ENCODE measurements at places on chromosomes 5 and 9.

- DNase-seq: peak; percentile 49
Measured at GRCh38 chr5:59673438-59674058, 220.0 kb downstream of the PDE4D start.

- DNase-seq: no peak
Measured at GRCh38 chr9:76615177-76615603, 149.0 kb upstream of the PCA3 start.

- DNase-seq: no peak
Measured at GRCh38 chr9:69456201-69456600, 131.2 kb downstream of the ENTREP1 start.

- DNase-seq: no peak
Measured at GRCh38 chr9:100084128-100084453, 14.7 kb downstream of the ERP44 start.

- no peak for DNase-seq
Measured at GRCh38 chr5:51977014-51977413, 593.8 kb downstream of the ISL1 start.

- DNase-seq: no peak
Measured at GRCh38 chr5:40413743-40414142, 266.0 kb upstream of the PTGER4 start.

GRCh38 chr5:125560476-125561225 is 814.2 kb upstream of the ZNF608 start:
- DNase-seq: no peak

GRCh38 chr5:82275216-82275664 is 2.9 kb downstream of the RPS23 start:
- DNase-seq: no peak

- DNase-seq: no peak
Measured at GRCh38 chr5:80870442-80870841, 89.7 kb upstream of the RASGRF2 start.

GRCh38 chr9:110244616-110245015 is 11.7 kb downstream of the TXN start:
- DNase-seq: no peak

- DNase-seq: no peak
Measured at GRCh38 chr9:129886226-129887174, 51.2 kb downstream of the USP20 start.

DNA sequence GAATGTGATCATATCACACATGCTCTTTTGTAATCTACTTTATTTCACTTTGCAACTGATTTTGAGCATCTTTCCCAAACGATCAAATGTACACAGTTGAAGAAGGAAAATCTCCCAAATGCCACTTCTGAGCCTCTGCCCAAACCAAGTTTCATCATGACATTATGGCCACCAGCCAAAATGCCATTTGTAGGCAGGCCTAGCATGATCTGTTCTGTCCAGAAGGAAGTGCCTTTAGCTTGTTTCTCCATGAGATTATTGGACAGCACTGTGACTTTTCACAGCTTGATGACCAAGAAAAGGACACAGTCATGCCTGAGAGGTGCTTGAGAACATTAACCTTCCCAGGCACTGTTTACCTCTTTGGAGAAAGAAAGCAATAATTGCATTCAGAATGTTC is 73.2 kb upstream of the PIP5K1B start:
- DNase-seq: no peak

DNA sequence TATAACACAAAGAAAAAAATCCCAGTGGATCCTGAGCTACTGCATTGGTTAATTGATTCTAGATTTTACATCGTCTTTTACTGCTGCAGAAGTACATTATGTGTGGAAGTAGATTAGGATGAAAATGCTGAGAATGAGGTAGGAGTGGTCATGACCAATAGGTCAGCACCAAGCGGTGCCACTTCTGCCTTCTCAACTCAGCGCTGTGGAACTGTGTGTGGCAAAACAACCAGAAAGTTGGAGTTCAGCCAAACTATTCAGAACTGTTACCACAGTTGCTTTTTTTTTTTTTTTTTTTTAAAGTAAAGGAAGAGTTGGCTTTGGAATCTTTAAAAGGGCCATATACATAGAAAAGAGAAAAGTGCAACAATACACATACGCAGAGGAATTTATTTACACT is 24.2 kb downstream of the POU5F2 start:
- no peak for DNase-seq

GRCh38 chr9:108953983-108954574 is 19.9 kb downstream of the ABITRAM start:
- peak; percentile 54 for DNase-seq

DNA sequence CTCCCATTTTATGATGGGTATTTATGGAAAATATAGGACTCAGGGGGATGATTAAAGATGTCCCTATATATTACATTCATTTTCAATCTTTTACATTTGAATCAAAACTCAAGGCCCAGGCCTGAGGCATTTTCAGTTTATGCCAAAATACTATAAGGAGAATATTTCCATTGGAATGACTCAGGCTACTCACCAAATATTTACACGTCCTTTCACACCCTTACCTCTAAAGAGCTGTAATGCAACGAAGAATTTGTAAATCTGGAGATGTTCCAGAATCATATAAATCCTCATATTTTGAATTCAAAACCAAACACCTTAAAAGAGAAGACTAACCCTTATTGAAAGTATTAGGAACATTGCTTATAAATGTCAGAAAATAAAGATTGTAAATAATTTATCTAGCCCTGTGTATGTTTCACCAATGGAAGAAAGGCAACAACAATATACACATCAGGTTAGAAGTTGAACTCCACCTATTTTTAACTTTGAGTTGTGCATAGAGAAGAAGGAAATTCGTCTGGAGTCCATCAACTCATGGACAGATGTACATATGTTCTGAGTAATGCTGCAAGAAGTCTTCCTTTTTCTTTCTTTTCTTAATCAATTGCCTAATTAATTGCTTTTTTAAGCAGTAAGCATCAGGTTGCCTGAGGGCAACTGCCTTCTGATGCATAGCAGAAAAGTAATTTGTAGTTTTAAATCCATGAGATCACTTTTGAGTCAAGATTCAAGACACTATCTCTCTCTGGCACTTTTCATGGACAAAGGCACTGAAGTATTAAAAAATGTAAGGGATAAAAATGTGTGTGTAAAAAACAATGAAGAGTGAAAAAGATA is 579.3 kb upstream of the RGMB start:
- DNase-seq: no peak

DNA sequence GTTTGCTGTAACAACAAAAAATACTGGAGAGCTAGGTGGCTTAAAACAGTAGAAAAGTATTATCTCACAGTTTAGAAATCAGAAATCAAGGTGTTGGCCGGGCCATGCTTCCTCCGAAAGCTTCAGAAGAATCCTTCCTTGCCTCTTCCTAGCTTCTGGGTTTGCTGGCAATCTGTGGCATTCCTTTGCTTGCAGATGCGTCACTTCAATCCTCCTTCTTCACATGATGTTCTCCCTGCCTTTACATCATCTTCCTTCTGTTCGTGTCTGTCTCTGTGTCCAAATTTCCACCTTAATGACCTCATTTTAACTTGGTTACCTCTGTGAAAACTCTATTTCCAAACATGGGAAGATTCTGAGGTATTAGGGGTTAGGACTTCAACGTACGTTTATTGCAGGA is 90.4 kb upstream of the CHD1 start:
- DNase-seq: peak; percentile 40

- DNase-seq: peak; percentile 72
Measured at GRCh38 chr5:98796197-98796972, 22.9 kb downstream of the RGMB start.

GRCh38 chr5:73298772-73299630 is 126.0 kb downstream of the TMEM174 start:
- DNase-seq: peak; percentile 64

GRCh38 chr9:100674419-100675122 is 96.7 kb downstream of the CAVIN4 start:
- DNase-seq: no peak

- DNase-seq: peak; percentile 51
Measured at GRCh38 chr5:178312880-178313282, 80.3 kb upstream of the PHYKPL start.

- no peak for DNase-seq
Measured at GRCh38 chr9:81685763-81686613, 3.4 kb downstream of the TLE1 start.

DNA sequence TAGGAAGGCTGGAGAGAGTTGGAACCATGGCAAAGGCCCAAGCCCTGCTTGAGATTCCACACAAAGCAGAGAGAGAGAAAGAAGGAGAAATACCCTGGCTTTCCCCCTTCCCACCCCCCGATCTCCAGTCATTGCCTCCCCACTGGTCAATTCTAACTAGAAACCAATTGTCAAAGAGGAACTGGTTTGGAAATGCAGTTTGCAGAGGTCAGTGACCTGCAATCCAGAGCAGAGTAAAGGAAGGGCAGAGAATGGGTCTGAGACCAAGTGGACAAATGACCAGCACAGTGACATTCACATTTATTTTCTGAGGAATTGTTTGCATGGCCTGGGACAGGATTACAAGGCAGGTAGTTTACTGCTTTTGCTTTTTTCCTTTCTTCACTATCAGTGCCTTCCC is 37.5 kb upstream of the ZFYVE16 start:
- no peak for DNase-seq

GRCh38 chr9:133275105-133276000 is at the start of gene ABO:
ABO (minus strand) TSS chr9:133275201.
- DNase-seq: no peak

DNA sequence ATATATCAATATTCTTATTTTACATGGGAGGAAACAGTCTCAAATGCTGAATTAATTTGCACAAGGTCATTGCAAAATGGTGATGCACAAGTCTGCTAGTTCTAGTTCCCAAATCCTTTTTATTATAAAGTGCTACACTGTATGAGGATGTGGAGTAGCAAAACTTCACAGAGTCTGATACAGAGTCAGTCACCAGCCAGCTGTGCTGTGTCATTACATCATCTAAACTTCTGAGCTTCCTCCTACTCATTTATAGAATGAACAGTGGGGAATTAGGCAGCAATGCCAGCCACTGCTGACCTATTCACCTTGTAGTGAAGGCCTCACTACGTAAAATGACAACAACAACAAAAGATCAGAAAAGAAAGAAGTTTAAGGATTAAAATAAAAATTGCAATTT is 357.8 kb downstream of the TMEM167A start:
- no peak for DNase-seq

DNA sequence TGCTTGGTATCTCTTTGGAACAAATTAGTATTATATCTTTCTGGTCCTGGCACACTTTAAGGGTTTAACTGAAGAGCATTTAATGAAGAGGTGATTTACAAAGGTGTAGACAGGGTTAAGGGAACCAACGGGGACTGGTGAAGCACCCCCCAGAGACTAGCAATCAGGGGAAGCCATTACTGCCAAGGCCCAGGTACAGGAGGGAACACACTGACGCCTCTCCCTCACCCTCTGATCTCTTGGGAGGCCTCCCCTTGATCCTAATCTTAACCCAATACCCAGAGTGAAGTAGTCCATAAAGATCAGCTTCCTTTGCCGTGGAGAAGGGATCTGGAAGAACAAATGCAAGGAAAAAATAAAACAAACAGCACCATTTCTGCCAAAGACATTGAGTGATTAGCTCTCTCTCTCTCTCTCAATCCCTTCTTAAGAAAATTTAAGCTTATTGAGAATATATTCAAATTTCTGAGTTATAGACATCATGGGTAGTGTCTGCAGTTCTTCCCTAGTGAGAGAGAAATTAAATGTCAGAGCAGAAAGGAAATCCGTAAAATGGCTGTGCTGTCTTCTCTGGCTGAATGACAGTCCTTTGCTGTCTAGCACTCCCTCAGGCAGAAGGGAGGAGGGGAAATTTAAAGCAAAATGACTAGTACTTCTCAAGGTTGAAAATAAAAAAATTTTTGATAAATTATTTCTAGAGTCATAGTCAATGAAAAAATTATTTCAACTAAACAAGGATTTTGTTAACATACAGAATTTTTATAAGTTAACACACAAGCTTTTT is 20.0 kb downstream of the F2R start:
- no peak for DNase-seq

DNA sequence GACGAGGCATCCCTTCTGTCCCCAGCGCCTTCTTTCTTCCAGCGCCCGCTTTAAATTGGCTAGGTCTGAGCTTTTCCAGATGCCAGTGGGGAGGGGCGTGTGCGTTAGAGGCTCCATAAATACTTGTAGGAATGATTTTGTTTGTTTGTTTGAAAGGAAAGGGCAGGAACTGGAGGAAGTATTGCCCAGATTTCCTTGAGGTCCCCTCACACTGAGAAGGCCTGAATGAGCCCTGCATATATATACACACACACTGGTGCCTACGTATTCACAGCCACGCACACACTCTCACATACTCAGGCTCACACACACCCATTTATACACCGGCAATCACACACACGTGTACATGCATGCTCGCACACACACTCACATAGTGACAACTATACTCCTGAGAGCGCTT is 1.0 kb upstream of the SLIT3 start:
- no peak for DNase-seq

GRCh38 chr9:34374905-34375552 is 1.7 kb downstream of the MYORG start:
- no peak for DNase-seq

DNA sequence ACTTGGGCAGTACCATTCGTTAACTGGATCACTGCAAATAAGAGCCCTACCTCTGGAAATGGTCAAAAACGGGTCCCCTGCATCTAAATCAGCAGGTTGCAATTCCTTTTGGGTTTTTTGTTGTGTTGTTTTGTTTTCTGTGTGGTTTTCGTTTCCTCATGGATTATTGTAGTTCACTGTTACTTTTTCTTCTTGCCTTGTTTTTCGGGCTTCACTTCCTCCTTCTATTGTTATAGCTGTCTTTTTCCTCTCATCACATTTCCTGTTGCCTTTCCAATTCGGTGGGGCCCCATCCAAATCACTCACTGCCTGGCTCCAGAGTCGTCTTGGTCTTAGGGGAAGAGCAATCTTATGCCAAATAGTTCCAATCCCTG is 8.7 kb upstream of the SSBP2 start:
- no peak for DNase-seq

DNA sequence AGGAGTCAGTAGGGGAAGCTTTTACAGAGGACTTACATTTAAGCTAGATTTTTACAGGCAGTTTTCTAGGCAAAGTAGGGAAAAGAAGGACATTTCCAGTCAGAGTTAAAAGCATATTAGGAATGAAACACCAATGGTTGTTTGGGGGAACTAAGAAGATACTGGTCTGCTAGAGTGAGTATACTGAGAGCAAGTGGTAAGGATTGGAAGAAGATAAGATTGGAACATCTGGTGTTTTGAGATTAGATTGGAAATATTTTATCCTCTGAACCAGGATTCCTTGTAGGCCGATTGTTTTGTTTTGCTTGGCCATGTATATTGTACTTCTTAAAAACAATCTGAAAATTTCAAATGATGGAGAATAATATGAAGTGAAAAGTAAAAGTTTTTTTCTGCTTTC is 7.7 kb downstream of the FBXO38 start:
- DNase-seq: no peak

Measured in AG08395 (cell line).